ENCODE measurements at places on chromosomes 6 and 20.

- no peak for DNase-seq
These were observed 65.9 kb downstream of the MTHFD1L start for GRCh38 chr6:150931405-150931804.

GRCh38 chr6:29745386-29745785 lies 22.2 kb downstream of the HLA-F start:
- DNase-seq, result no peak

DNA sequence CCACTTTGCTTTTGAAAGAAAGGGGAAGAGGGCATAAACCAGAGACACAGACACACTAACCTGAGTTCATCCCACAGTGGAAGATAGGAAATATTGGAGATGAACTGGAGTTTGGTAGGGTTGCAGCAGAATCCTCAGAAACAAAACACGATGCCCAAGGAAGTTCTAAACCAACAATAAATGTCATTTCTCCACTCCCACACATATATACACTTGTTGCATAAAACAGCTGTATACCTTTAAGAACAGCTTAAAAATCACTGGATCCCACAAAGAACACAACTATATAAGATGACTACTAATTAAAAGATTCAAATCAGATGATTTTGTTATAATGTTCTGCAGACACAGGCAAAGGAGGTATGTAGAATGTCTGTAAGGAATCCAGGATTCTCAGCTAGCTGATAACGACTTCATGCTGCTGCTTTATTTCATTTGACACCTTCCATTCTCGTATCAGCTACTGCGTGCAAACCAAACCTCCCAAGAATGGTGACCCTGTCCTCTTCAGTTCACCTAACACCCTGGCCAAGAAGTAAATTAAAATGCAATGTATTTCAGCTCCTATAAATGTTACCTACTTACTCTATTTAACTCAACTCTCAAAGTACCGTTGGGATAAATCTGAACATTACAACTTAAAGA lies 14.3 kb downstream of the KIF13A start:
- DNase-seq, result no peak

- DNase-seq, result no peak
These were observed 392.9 kb upstream of the IMPG1 start for GRCh38 chr6:76465410-76465809.

- no peak for DNase-seq
These were observed 10.5 kb upstream of the C20orf144 start for GRCh38 chr20:33651562-33652048.

DNA sequence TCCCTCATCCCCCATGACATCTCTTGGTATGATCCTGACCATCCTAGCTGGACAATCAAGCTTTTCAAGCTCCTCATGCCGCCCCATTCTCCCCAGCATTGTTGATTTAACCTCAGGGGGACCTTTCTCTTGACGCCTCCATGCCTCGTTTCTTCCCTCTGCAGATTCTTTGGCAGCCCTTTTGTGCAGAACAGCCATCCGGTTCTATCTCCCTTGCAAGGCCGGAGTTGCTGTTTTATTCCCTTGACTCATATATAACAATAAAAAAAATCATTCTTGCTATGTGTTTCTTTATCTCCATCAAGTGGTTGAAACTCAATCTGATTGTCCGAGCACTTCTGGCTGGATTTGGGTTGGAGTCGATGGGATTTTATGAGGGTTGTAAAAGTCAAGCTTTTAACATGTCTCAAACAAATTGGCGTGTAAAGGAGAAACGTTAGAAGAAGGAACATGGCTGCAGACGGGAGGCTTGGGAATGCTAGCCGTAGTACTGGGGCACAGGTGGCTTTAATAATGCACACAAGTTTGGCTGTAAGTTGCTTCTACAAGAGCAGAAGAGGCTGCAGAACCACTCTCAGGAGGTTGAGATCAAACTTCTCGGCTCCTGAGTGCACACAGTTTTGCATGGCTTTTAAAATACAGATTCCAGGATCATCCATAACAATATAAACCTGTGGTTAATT lies 3.9 kb upstream of the SULF2 start:
- no peak for DNase-seq

- no peak for DNase-seq
These were observed 431.9 kb upstream of the CDH4 start for GRCh38 chr20:60820149-60820548.

- no peak for DNase-seq
These were observed 246.3 kb upstream of the RNF24 start for GRCh38 chr20:4261333-4262284.

GRCh38 chr6:165091121-165091785 lies 218.2 kb downstream of the C6orf118 start:
- no peak for DNase-seq

DNA sequence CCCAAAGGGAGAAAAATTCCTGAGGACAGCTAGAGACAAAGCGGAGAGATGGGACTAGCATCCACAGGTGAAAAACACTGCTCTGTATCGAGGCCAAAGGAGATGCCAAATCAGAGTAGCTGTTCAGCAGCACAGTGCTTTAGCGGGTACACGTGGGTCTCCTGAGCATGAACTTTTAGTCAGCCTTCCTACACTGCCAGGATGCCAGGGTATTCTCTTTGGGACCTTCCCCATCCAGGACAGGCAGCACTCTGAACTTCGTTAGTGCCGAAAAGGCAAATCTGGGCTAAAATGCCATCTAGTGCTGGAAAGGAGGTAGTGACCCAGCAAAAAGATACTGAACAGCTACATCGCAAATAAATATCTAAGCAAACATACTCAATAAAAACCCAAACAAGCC lies 64.9 kb downstream of the C6orf58 start:
- DNase-seq, result peak; percentile 15

GRCh38 chr6:105449756-105450390 lies 47.0 kb upstream of the PREP start:
- DNase-seq, result no peak

- no peak for DNase-seq
These were observed 7.9 kb upstream of the TBPL1 start for GRCh38 chr6:133945158-133945557.

DNA sequence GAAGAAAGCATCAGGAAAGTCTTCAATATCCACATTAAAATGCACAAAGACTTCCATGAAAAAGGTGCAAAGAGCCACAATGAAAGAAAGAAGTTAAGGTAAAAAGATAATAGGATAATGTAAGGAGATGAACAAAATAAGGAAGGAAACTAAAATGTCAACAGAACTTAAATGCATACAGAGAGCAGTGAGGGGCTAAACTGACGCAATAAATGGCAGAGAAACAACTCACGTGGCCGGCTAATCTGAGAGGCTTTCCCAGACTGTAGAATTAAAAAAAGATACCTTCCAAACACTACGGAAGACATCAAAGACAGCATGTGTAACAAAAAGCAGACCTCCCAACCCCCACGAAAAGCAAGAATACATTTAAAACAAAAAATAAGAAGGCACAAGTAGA lies 73.7 kb downstream of the GMDS start:
- no peak for DNase-seq

DNA sequence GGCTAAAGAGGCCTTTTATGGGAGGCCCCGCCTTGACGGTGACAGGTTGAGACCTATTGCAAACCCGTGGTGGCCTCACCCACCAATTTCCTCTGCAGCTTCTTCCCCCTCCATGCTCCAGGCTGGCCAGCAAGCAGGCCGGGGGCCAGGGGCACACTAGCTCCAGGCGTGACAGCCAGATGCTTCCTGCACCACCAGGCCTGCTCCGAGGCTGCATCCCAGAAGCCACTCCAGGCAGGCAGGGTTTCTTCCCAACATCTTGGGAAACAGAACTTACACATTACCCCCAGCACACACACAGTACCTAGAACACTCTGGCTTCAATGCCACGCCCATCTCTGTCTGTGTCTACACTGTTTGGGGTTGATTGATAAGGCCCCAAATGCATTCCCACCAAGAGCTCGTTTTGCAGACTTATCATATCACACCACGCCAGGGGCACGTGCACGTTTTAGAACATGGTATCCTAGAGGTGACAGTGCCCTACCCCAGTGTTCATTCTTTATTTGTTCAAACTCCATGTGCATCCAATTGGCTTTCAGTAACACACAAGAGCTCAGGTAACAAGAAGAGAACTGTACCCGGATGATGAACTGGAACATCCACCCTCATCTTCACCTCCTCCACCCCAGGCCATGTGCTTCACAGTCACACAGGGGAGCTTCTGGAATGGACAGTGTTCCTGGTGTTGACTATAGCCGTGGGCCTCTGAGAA lies 221.4 kb upstream of the RREB1 start:
- no peak for DNase-seq

DNA sequence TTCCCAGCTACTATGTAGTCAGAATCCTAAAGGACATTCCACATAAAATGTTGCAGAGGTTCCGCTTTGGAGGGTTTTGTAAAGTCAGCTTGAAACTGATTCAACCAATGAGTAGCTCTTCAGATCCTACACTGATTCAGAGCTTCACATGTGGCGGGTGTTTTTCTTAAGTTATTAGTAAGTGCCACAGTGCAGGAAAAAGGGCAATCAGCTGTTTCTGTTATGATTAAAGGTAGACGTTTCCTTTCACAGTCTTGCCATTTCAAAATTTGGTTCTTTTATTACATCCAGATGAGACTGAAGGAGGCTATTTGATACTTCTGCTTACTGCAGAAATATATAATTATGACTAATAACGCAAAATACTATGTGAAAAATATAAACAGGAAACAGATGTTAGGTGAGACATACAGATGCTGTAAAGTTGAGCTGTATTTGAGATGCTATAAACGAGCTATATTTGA lies 443.9 kb downstream of the CDKAL1 start:
- DNase-seq, result no peak

DNA sequence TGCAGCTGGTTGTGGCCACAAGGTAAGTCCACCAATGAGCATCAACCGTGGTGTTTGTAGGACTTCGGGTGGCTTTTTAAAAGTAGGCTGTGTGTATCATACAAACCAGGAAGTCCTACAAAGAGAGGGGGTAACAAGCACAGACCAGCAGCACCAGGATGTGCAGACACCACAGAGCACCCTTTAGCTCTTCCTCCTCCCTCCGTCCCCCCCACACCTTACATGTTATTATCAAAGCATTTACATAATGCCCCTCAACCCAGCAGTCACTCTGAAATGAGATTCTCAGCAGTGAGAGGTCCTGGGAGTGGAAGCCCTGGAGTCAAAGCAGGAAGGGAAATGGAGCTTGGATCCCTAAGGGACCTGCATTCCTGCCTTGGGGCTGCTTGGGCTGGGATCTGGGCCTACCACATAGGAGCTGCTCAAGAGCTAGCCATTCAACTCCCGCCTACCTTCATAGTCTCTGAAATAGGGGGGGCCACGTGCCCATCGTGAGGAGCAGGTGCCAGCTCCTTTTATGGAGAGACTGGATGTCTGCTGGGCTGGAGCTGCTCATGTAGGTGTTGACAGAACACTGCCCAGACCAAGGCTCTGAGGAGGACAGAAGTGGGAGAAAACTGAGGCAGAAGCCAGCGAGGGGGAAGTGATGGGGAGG lies 90.6 kb downstream of the PSMB1 start:
- no peak for DNase-seq

GRCh38 chr6:4803343-4803744 lies 27.1 kb downstream of the CDYL start:
- DNase-seq, result no peak

GRCh38 chr6:83633149-83633548 lies 75.8 kb downstream of the SNAP91 start:
- no peak for DNase-seq

- DNase-seq, result no peak
These were observed 28.6 kb upstream of the ARFGEF2 start for GRCh38 chr20:48892891-48893290.

DNA sequence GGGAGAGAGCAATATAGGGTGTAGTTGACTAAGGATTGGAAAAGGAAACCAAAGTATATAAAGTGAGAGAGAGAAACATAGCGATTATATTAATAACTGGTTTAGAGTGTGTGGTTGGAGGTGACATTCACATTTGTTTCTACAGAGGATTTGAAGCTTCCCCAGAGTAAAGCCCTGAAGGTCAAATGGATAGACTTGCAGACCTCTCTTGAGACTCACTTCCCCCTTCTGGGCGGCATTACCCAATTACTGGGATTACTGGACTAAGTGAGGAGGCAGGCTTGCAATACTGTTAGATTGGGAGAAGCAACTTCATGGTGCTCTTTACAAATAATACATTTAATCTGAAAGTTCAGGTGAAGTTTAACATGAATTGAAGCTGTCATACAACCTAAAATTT lies 10.7 kb downstream of the FIG4 start:
- DNase-seq, result no peak

- DNase-seq, result no peak
These were observed 77.0 kb downstream of the CDH4 start for GRCh38 chr20:61328911-61329558.

- no peak for DNase-seq
These were observed 303.9 kb upstream of the SGK1 start for GRCh38 chr6:134621858-134622257.

- no peak for DNase-seq
These were observed 10.2 kb downstream of the ADA start for GRCh38 chr20:44641325-44641724.

DNA sequence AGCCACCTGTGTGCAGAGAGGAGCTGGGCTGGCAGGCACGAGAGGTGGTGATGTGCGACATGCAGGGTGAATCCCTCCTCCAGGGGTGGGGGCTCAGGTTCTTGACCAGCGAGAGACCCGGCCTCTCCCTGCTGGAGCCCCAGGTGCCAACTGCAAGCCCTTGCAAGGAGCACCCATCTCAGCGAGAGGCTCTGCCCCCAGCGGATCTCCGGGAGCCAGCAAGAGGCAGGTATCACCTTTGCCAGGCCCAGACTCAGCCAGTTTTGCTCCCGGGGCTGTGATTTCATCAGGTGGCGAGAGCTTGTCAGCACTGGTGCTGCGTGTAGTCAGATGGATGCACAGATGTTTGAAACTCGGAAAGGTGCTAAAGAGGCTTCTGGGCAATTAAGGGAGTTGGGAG lies 87.7 kb downstream of the TFAP2C start:
- DNase-seq, result no peak

DNA sequence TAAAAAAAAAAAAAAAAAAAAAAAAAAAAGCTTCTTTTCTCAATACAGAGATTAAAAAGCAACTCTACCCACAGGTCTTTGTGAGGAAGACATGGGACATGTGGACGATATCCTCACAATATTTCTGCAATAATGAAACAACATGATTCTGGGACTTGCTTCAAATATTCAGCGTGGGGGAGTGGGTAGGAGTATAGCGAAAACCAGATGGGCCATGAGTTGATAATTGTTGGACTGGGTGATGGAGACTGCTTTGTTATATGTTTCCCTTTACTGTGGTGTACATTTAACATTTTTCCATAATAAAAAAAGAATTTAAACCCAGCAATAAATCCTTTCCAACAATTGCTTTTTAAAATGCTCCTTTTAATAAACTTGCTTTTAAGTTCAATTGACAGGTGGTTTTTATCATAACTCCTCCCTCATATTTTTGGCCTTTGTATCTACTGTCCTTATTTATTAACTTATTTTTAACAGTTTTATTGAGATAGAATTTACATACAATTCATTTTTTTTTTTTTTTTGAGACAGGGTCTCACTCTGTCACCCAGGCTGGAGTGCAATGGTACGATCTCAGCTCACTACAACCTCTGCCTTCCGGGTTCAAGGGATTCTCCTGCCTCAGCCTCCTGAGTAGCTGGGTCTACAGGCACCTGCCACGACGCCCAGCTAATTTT lies 40.4 kb upstream of the ARFGEF2 start:
- no peak for DNase-seq

GRCh38 chr6:151842816-151843215 lies 35.3 kb downstream of the ESR1 start:
- no peak for DNase-seq

GRCh38 chr6:133977983-133978895 lies 25.2 kb downstream of the TBPL1 start:
- no peak for DNase-seq
